ENCODE measurements at places on chromosomes 1 and 21. TPM values are rescaled to one million over a fixed set of nuclear protein-coding genes. Genes with fewer than 3 reads are reported as not detected.

Gene GNB1
- total RNA-seq = 251 TPM

Gene FCRL1
- not detected for total RNA-seq

Gene DCDC2B
- not detected for total RNA-seq

Gene PCBP3
- total RNA-seq = 0.78 TPM

Gene NCSTN
- 128 TPM for total RNA-seq

All from Calu3 (cell line).